BE2C (cell line): ENCODE measurements at places on chromosomes 3 and 15.

DNA sequence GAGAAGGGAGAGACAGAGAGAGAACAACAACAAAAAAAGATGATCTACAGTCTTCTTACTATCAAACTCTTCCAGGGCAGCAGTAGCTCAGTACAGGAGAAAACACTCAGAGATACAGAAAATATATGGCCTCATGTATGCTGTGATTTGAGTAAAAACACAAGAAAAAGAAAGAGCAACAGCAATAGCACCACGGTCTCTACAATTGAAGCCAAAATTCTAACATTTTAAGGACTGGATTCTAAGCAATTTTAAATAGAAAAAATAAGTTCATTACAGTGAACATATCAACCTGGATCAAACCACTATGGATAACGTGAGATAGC, 43.5 kb upstream of the ALCAM start:
- no peak for DNase-seq

- DNase-seq, result no peak
Measured at GRCh38 chr15:73771385-73772045, 18.4 kb upstream of the INSYN1 start.

DNA sequence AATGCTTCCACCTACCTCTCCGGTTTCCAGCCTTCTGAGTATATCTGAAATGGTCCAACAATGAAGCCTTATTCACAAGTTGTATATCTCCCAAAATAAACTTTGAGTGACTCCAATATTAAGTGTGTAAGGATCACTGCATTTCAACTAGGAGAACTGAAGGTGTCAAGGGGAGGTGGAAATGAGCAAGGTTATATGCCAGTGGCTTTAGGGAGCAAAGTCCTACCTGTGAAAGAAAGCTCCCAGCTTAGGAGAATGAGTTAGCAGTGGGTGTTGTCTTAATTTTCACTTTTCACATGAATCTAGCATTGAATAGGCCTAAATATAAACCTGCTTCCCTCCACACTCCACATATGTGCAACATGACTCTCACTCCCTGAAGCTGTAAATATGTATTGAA, 29.0 kb downstream of the LMCD1 start:
- DNase-seq, result no peak

DNA sequence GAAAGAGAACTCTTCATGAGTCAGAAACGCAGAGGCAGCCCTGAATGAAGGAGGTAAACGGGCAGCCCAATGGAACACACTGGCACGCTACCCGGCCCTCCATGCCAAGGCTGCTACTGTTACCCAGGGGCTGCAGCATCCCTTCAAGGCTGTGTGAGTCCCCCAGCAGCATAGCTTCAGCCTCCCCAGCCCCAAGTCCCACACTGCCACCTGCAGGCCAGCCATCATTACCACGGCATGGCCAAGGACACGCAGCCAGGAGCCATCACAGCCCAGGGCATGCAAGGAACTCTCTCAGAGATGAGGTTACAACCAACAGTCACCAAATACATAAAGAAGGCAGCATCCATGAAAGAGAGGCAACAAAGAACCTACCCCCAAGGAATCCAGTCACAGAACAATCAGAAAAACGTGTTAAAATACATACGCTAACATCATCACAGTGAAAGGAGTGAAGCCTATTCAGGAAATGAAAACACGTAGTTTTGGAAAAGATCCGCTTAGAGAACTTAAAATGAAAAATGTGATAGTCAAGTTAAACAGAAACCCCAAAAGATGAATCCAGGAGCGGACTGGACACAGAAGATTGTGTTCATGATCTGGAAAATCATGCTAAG, 22.4 kb downstream of the PLA2G4F start:
- DNase-seq, result peak; percentile 83

GRCh38 chr3:124860599-124860998, 26.6 kb downstream of the ITGB5 start:
- DNase-seq, result peak; percentile 25

DNA sequence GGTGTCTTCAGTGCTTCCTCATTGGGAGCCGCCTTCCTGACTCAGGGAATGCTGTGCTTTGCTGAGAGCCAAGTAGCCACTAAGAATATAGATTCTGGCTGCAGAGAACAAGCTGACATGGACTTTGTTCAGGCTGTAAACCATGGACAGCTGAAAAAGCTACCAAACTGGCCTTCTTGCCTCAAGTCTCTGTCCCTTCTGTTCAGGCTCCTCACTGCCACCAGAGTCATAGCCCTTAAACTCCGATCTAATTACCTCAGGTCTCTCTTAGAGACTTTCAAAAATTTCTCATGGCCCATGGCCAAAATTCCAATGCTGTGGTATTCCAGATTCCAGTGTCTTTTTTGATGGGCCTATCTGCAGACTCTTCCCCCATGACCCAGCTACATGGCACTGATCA, 19.4 kb upstream of the PTX3 start:
- DNase-seq, result no peak

DNA sequence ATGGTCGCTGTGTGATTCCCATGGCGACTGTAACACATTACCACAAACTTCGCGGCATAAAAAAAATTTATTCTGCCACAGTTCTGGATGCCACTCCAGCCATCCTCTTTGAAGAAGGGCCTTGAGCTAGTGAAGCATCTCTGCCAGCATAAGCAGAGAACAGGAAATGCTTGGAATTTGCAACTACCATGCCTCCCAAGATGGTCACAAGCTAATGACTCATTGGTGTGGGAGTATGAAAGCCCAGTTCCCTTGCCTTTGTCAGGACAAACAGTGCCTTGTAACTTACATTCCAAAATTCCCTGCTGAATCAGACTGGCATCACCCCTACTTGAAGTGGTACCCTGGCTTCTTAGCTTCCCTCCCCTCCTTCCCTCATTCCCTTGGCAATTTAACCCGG, 129.7 kb downstream of the PROS1 start:
- DNase-seq, result no peak

GRCh38 chr3:185658943-185659342, 72.8 kb downstream of the SENP2 start:
- DNase-seq, result no peak

- DNase-seq, result no peak
Measured at GRCh38 chr3:98906230-98906629, 4.7 kb upstream of the DCBLD2 start.

GRCh38 chr3:120506828-120507774, 56.3 kb upstream of the FSTL1 start:
- DNase-seq, result peak; percentile 25

DNA sequence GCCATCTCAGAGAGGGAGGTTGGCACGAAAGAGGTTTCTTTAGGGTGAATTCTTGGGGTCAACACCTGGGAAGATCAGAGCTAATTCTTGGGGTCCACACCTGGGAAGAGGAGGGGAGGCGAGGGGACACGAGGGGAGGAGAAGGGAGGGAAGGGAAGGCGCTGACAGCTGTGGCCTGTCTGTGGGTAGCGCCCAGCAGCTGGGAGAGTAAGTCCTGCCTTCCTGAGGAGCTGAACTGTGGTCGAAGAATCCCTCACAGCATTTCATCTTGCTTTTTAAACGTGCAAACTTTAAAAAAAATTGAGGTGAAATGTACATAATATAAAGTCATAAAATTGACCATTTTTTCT, 63.2 kb upstream of the CGNL1 start:
- DNase-seq, result no peak

DNA sequence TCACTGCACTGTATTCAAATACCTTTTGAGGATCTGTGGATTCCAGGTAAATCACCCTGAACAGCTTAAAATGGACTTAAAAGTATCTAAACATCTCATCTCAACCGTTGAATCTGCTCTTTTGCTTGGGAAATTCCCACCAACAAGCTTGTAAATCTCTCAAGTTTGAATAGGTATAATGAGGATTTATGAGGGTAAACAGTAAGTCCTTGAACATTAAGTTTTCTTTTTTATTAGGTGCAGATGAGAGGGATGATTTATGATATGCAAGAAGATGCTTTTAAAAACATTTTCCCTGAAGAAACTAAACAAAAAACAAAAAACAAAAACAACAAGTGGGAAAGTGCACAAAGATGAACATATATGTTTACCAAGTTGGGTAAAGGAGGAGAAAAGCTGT, 290.6 kb downstream of the ROBO1 start:
- DNase-seq, result no peak

DNA sequence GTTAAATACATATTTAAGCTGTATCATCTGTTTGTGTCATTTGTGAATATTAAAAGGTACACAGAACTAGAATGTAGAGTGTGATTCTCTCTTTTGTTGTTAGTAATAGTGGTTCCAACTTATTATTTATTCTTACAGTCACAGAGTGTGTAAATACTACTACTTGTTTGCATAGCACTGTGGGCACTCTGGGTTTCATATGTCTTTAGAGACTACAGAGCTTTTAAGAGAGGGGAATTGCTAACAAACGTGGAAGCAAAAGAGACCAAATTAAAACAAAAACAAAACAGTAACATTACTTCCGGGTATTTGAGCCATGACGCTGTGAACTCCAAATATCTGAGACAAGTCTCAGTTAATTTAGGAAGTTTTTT, 828.0 kb upstream of the DPPA4 start:
- no peak for DNase-seq

GRCh38 chr3:160707187-160707794, 30.3 kb downstream of the ARL14 start:
- peak; percentile 54 for DNase-seq

GRCh38 chr15:76994971-76995945, at the start of gene PSTPIP1:
TSS of gene PSTPIP1 (plus strand) at chr15:76995126. CDS start at chr15:76995574, 448 bp downstream.
- DNase-seq, result peak; percentile 67

DNA sequence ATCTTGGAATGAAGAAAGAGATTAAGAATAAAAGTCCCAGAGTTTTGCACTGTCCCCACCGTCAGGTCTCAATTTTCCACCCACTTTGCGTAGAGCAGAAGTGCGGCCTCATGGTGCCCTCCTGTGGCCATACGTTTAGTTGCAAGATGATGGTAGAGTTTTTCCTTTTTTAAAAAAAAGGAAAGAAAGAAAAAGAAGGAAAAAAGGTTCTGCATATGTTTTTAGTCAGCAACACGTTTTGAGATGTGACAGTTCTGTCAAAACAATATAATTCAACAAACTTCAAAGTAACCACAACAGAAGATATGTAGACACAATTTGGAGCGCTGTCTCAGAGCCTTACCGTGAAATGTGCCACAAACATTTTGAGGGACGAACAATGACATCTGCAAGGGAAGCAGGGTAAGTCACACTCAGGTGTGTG, 24.6 kb downstream of the EBLN2 start:
- DNase-seq, result peak; percentile 60

DNA sequence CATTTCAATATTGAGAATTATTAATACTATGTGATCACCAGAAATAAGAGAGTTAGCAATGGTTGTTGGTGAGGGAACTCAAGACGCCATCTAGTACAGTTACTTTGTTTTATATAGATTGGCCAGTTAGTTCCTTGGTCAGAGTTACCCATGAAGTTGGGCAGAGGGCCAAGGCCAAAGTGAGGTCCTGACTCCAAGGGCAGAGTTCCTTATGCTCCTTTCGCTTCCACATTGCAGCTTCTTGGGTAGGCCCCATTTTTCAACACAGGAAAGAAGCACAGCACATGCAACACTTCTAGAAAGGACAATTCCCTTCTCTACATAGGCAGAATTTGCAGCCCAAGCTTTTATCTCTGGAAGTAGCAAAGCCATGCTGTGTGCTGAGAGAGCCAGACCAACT, 178.6 kb downstream of the KCNAB1 start:
- DNase-seq, result no peak

DNA sequence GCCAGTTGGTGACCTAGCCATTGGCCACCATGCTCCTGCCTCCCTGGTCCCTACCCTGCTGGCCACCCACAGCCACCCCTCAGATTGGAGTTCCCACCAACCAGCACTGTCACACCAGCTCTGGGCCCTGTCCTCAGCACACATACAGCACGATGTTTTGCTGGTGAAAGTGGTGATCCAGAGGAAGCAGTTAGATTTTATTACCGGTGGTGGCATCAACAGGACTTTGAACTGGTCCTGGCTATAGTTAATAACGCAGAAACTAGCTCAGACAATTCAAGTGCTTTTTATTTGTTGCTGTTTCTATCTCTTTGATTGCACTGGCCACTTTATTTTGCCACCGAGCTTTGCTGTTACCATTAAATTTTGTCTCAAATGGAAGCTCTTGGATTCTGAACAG, 16.4 kb upstream of the KLHL24 start:
- no peak for DNase-seq

GRCh38 chr3:13787533-13788132, 92.2 kb downstream of the WNT7A start:
- no peak for DNase-seq

GRCh38 chr15:74291101-74292071, 55.3 kb downstream of the CCDC33 start:
- peak; percentile 99 for DNase-seq
